Testis (tissue), 5 donors: ENCODE measurements at places on chromosomes 7 and 10. TPM values are rescaled to one million over a fixed set of nuclear protein-coding genes. Genes with fewer than 3 reads are reported as not detected.
A peak's percentile ranks its signal among the peaks of the same experiment; 100 is the strongest.

- no peak for DNase-seq
Measured at GRCh38 chr10:86359111-86359510, 7.5 kb downstream of the GRID1 start.

DNA sequence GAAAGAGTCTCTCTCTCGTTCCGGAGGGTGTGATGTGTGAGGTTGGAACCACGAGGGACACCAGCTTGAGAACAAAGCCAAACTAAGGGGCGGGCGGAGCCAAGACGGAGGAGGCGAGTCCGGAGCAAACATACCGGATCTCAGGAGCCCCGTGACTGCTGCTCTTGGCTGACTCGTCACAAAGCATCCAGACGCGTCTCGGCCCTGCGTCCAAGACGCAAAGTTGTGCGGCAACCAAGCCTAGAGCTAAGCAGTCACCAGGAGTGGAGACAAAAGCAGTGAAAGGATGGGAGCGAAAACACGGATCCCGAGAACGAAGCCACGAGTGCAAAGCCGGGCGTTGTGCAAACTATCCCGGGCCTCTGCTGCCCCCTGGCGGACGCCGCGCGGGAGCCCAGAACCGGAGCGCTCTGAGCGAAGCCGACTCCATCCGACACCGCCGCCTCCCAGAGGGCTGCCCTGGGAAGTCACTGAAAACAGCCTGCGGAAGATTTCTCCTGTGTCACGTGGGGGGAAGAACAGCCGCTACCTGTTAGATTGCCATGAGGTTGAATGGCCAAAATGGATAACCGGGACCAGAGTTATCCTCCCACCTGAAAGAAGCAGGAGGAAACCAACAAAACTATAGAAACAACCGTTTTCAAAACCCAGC is 46.4 kb upstream of the TMEM72 start:
- peak; percentile 96 for DNase-seq

DNA sequence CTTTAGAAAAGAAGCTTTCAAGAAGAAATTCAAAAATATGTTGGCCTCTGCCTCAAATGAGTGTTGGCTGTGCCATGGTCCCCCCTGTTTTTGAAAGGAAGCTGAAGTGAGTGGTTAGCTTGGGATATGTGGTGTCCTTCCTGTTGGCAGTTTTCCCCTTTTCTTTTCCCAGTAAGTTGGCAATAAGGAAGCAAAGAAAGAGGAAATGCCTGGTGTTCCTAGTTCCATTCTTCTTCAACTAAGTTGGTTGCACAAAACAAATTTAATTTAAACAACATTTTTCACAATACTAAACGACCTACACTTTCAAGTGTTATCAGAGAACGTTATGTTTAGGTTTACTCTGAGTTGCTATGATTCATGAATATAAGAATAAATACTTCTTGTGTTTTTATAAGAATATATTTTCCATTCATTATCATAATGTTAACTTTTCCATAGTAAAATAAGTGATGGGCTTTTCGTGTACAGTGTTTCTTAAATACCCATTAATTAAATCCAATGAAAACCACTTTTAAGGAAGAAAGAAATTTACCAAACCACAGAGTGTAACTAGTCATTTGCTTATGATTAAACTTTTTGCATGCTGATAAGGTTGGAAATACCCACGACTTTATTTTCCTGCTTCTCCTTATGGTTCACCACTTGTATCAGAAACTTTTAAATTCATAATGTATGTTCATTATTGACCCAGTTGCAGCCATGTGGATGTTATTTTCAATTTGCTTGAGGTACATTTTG is 7.7 kb downstream of the HDAC9 start:
- DNase-seq, result no peak

GRCh38 chr7:79778786-79779770 is 325.6 kb upstream of the MAGI2 start:
- no peak for DNase-seq

GRCh38 chr7:16051561-16052255 is 365.2 kb upstream of the MEOX2 start:
- DNase-seq, result no peak

DNA sequence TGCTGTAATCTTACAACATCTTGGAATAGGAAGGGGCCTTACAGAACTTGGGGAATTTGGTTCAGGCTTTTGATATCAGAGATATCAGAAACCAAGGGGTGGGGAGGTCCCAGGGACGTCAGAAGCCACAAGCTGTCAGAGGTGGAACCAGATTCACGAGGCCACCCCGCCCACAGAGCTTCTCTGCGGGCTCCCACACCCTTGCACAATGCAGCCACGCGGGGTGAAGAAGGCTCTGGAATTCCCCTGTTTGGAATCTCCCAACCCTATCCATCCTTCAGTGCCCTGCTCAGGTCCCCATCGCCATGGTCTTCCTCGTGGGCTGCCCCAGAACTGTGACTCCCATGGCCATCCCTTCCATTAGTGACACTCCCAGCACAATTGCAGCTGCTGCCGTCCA is 247.1 kb upstream of the SHH start:
- DNase-seq, result no peak

- DNase-seq, result no peak
Measured at GRCh38 chr10:76195654-76196390, 764.4 kb downstream of the LRMDA start.

GRCh38 chr7:140631021-140631420 is 9.6 kb downstream of the DENND2A start:
- no peak for DNase-seq

GRCh38 chr10:31033147-31033546 is 1.5 kb upstream of the ZNF438 start:
- DNase-seq, result no peak

- DNase-seq, result peak; percentile 85
Measured at GRCh38 chr10:5960070-5960972, 17.0 kb downstream of the IL15RA start.

DNA sequence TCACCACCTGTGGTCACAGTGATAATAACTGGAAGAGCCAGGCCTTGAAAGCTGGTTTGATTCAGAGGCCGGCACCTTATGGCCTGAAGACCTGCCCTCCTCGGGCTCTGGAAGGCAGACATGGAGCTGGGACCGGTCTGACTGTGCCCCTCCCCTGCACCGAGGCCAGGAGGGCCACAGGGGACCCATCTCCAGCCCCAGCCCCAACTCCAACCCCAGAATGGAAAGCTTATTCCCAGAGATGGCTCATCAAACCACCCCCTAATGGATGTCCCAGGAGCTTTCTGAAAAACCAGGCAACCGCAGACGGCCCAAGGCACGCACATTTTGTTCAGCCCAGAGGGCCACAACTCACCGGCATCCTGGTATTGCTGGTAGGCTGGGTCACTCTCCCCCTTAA is 16.8 kb downstream of the PDIA4 start:
- DNase-seq, result no peak

Gene USP6NL
- 56.1 TPM for total RNA-seq

Gene CTAGE8
- 4.4 TPM for total RNA-seq

Gene MCMBP
- total RNA-seq, result 47.4 TPM

Gene APBB1IP
- total RNA-seq, result 2.0 TPM

Gene RSPH10B
- 19.0 TPM for total RNA-seq

Gene NCF1
- total RNA-seq, result 2.1 TPM

Gene PON1
- total RNA-seq, result 0.12 TPM

Gene RADIL
- 24.3 TPM for total RNA-seq

Gene CXCL12
- total RNA-seq, result 9.8 TPM

Gene AGFG2
- total RNA-seq, result 62.0 TPM

Gene CACNB2
- 4.8 TPM for total RNA-seq
